Karpas-422 (cell line): ENCODE measurements at places on chromosomes 6 and 20. TPM values are rescaled to one million over a fixed set of nuclear protein-coding genes. Genes with fewer than 3 reads are reported as not detected.

The EDN1 gene
- 0.18 and 0.34 TPM in 2 replicates for total RNA-seq

DNA sequence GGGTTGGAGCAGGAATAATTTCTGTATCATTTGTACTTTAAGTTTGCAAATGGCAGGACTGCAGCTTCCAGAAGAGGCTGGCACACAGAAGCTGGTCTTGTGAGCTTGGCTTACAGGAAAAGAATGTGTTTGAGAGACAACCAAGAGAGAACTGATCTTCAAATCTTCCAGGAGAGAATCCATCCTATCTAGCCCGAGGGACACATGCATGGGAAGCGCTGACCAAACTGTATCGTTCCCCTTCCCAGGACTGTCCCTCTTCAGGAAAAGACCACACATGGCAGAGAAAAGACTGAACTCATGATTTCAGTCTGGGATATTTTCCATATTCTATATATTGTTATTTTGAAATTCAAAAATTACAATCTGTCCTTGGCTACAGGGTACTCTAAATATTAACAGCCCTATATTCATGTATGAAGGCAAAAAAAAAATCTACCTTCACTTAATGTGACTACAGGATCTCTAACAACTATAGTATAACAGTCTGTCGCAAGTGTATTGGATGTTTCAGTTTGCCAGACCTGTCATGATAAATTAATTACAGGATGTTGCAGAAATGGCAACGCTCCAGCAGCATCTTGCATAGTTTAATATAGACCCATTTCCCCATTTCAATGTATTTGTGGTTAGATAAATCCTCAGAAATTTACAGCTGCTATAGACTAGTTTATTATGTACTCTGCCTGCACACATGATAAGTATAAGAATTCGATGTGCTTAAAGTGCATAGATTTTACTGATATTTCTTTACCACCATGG lies 99.4 kb downstream of the MYB start:
- peaks cover 34% of the 10 kb centered on the region for H3K4me1 ChIP-seq
- peak overlapping the region; percentile 85 for H3K27ac ChIP-seq
- H3K4me3 ChIP-seq, result peak overlapping the region; percentile 17
- H3K36me3 ChIP-seq, result no peaks in the 10 kb centered on the region
- no peaks in the 10 kb centered on the region for H3K27me3 ChIP-seq

The LY6G6C gene
- total RNA-seq, result not detected in 2 replicates

DNA sequence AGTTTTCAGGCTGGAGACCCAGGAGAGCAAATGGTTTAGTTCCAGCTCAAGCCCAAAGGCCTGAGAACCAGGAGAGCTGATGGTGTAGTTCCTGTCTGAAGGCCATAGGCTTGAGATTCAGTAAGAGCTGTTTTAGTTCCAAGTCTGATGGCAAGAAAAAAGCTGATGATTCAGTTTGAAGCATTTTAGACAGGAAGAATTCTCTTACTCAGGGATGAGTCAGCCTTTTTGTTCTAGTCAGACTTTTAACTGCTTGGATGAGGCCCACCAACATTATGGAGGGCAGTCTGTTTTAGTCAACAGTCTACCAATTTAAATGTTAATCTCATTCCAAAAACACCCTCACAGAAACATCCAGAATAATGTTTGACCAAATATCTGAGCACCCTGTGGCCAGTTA lies 2.5 kb downstream of the ZSCAN26 start:
- H3K4me1 ChIP-seq, result peaks cover 17% of the 10 kb centered on the region
- H3K36me3 ChIP-seq, result no peaks in the 10 kb centered on the region; the same call in 1 of the 2 replicates
- no peaks in the 10 kb centered on the region for H3K27me3 ChIP-seq
- H3K4me3 ChIP-seq, result no peak overlapping the region
- H3K27ac ChIP-seq, result no peak overlapping the region

DNA sequence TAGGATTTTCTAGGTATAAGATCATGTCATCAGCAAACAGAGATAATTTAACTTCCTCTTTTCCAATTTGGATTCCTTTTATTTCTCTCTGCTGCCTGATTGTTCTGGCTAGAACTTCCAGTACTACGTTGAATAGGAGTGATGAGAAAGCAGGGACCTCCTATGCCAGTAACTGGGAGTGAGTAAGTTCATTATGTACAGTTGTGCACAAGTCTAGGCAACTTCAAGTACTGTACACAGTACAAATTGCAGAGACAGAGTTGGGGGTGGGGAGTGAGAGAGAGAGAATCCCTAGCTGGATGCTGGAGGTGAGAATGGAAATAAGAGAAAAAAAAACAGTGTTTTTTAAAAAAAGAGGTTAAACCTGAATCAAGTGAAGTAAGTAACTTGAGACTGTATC lies 210.2 kb downstream of the MMUT start:
- H3K36me3 ChIP-seq, result no peaks in the 10 kb centered on the region
- H3K4me1 ChIP-seq, result no peaks in the 10 kb centered on the region
- DNase-seq, result no peak
